ENCODE measurements at places on chromosomes 2 and 18.

GRCh38 chr2:200367155-200367554, 60.7 kb downstream of the SPATS2L start:
- DNase-seq, result no peak

- DNase-seq, result no peak
Observed at GRCh38 chr2:20050104-20050645, 1.3 kb downstream of the LAPTM4A start.

- DNase-seq, result no peak
Observed at GRCh38 chr18:2316082-2316750, 255.1 kb downstream of the METTL4 start.

- DNase-seq, result no peak
Observed at GRCh38 chr2:5986801-5987787, 294.9 kb downstream of the SOX11 start.

GRCh38 chr2:207423886-207424285, 105.9 kb upstream of the CREB1 start:
- DNase-seq, result no peak

DNA sequence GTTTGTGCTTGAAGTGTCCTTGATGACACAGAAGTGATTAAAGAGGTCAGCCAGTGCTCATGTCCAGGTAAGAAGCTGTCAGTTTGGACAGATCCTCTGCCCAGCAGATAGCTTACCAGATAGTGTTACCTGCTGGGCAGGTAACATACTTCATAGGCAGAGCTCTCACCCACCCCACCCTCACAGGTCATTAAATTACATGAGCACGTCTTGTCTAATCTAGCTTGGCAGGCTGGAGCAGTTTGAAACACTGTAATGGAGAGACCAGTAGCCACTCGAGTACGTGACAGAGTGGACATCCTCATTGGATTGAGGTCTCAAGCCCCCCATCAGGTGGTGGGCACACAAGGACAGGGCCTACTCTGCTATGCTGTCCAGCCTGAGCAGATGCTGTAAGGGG, 27.1 kb downstream of the TTC32 start:
- no peak for DNase-seq

- DNase-seq, result no peak
Observed at GRCh38 chr18:58562999-58563667, 65.8 kb downstream of the ALPK2 start.

- no peak for DNase-seq
Observed at GRCh38 chr2:148978026-148978685, 60.3 kb upstream of the LYPD6B start.

- DNase-seq, result no peak
Observed at GRCh38 chr2:198476007-198476406, 671.6 kb downstream of the PLCL1 start.

- DNase-seq, result no peak
Observed at GRCh38 chr2:152098496-152099366, at the start of gene CACNB4. CACNB4 (minus strand) TSS chr2:152099044.

- DNase-seq, result no peak
Observed at GRCh38 chr2:141501752-141502151, 629.1 kb downstream of the LRP1B start.
